ENCODE measurements at places on chromosomes 2 and 18.

DNA sequence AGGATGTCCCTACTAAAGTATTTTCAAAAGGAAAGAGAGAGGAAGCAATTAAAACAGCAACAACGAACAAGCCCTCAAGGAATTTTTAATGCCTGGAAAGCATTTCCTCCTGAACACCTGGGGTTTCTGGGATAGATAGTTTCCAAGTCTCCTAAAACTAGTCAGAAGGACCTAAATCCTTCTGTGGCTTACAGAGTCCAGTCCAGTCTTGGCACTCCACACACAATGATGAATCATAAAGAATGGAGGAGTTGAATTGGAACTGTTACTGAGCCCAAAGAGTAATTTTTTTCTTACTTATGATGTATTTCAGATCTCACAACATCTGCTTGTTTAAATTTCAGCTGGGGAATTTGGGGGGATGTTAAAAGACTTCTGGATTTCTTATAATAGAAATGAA is 144.6 kb upstream of the SETBP1 start:
- DNase-seq = no peak

DNA sequence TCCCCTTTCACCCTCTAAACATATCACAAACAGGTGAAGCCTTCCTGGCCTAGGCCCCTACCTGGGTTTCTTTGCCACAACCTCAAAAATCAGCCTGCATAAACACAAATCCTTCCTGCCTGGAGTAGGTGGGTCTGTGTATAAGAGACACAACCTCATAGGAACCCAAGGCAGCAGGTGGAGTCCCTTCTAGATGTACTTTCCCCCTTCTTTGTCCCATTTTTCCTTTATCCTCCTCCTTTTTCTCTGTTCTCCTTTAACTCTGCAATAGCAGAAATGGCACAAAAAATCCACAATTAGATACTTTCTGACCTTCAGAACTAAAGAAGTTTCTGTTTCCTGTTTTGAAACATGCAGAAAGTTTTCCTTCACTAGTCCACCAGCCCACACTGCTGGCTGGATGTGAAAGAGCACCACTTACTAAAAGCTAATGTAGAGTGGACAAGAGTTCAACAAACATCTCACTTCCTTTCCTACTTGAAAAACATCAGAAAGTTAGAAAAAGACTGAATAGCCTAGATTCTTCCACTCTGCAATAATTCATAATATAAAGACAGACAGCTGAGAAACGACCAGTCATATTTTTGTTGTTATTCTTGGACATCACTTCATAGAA is 11.2 kb downstream of the SLC40A1 start:
- no peak for DNase-seq

DNA sequence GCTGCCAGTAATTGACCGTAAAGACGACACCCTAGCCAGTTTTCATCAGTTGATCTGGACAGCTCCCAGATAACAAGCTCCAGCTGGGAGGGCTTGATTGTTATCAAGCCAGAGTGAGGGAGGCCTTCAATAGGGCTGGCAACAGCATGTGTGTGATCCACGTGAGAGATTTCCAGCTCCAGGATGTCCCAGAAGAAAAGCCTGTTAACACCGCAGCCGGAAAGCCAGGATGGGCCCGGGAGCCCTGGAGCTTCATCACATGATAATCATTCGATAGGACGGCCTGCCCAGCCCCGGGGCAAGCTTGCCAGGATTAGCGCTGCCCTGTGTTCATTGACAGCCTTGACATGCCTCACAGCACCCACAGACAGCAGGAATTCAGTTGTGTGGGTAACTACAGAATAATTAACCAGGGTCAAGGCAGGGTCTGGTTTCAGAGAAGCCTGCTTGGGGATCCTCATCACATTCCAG is 182.5 kb downstream of the C1D start:
- no peak for DNase-seq

DNA sequence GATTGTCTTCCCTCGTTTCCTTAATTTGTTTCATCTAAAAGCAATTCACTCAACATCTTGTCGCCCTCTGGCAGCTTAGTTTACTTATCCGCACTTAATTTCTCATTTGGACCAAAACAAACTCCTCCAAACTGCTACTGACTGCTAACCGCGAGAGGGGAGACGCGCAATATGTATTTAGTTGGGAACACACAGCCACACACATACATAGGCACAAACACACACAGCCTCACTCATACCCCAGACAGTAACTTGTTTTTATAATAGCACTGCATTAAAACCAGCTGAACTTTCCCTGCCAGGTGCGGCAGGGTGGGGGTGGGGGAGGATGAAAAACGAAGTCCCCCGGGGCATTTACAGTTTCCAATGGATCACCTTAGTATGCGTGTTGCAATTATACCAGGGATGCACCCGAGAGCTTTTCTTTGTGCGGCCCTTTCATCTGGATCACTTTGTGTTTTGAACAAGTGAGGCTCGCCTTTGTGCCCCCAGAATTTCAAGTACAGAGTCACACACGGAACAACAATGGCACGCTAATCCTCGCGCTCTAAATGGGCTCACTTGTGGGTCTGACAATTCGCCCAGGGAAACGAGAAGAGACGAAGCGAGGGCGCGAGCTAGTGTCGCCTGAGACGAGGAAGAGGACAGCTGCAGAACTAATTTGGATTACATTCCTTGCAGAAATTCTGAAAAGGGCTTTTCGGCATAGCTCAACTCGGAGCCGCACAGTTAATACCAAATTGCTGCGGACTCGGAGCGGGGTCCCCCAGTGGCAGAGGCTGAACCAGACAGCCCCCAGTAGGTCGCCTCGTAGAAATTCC is 2.4 kb downstream of the ERBB4 start:
- no peak for DNase-seq

GRCh38 chr2:221200184-221200839 is 371.8 kb downstream of the EPHA4 start:
- DNase-seq = no peak

- no peak for DNase-seq
Measured at GRCh38 chr2:15808204-15808910, 132.0 kb upstream of the MYCN start.

DNA sequence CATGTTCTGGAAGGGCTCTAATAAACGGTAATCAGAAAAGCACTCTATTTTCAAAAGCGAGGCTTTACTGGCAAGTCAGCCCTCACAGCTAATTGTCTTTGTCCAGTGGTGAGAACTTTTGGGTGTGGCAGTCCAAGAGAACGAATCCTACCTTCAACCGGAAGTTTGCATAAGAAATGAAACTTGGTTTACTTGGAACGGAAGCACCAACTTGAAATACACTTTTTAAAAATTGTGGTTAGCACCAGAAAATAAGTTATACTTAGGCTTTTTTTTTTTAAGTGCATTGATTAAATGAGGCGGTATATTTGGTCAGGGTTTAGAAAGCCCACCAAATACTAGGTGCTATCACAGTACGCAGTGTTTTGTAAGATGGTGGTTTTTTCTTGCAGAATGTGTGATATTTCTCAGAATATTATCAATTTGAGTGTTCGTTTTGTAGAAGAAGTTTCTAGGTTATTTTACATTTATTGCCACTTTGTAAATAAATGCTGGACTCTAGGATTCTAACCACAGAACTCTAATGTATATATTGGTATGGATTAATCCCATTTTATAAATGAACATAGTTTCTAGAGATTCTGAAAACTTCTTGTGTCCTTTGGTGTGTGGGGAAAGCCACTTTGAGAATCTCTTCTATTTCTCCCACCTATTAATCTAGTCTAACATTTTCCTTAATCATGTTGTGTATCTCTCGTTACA is 1.2 kb downstream of the MYL12A start:
- DNase-seq = no peak

DNA sequence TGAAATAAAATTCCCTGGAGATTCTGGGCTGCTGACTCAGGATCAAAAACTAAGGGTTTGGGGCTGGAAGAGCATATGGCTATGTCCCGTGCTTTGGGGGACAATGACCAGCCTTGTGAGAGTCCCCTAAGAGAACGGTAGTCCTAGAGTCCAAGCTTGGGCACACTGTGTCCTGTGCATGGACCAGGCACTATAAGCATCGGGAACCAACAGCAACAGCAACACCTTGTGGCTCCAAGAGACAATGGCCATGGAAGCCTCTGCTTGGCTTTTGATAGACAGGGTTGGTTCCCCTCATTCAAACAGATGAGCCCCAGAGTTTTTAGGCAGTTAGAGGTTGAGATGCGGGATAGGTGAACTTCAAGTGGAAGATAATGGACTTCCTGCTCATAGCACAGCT is 294.4 kb upstream of the CHAC2 start:
- no peak for DNase-seq
